Activated CD4-positive, alpha-beta T cell treated with anti-CD3 and anti-CD28 coated beads, Interleukin-2, amount 10 ng/mL, durations not matched to agents 24 days and 14 days (primary cell): ENCODE measurements at places on chromosomes 3 and 15.
A peak's percentile ranks its signal among the peaks of the same experiment; 100 is the strongest.

- DNase-seq = no peak
These were observed 256.6 kb downstream of the ROBO2 start for GRCh38 chr3:77296527-77296926.

- no peak for DNase-seq
These were observed 406.3 kb upstream of the BCHE start for GRCh38 chr3:166243511-166243910.

- DNase-seq = no peak
These were observed 441.3 kb upstream of the THBS1 start for GRCh38 chr15:39139431-39140059.

DNA sequence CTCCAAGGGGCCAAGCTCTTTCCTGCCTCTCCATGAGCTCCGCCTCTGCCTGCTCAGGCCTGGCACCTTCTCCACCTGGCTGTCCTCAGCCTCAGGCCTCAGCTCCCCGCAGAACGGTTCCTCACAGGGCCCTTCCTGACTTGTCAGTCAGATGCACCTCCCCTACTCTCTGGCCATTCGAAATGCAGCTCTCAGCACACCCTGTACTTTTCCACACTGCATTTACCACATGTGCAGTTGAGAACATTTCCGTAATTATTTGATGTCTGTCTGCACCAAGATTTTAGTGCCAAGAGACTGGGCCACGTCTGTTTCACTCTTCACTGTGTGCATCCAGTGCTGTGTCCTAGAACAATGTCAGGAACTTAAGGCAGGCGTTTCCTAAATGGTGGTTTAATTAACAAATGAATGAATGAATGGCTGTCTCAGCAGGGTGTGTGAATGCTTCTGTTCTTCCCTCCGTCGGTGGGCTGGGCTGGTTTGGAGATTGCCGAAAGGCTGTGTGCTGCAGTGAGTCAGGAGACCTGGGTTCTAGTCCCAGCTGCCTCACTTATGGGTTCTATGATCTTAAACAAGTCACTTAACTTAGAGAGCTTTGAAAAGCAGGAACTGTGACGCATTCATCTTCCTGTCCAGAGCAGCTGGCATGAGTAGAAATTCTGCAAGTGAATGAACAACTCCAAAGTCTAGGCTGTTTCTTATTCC is 5.4 kb downstream of the MUC4 start:
- peak; percentile 65 for DNase-seq
